ENCODE measurements at places on chromosomes 3 and 15. TPM values are rescaled to one million over a fixed set of nuclear protein-coding genes. Genes with fewer than 3 reads are reported as not detected.
A peak's percentile ranks its signal among the peaks of the same experiment; 100 is the strongest.

The KBTBD13 gene
- total RNA-seq, result 3.1 TPM

The ALS2CL gene
- total RNA-seq, result 41.7 TPM

The FOXL2NB gene
- total RNA-seq, result not detected

The KLHL40 gene
- not detected for total RNA-seq

The BCL2A1 gene
- total RNA-seq, result 7.5 TPM

The GRAMD1C gene
- total RNA-seq, result 1.5 TPM

The ZNF620 gene
- 2.8 TPM for total RNA-seq

DNA sequence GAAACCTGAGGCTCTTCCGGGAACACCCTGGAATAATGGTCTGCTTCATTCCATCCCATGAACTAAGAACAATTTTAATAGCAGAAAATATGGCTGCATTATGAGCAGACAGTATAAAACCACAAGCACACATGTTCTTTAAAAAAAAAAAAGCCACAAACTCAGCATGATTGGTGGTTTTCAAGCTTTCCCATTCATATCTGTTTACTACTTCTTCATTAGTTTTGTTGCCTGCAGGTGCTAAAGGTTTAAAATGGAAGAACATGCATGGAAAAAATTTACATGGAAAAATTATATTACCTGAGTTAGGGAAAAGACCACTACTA lies 137.9 kb upstream of the HES1 start:
- peaks cover 12% of the 10 kb centered on the region for H3K4me1 ChIP-seq
- H3K36me3 ChIP-seq, result no peaks in the 10 kb centered on the region
- no peak for DNase-seq

- no peaks in the 10 kb centered on the region for H3K36me3 ChIP-seq
- no peak for DNase-seq
- H3K4me1 ChIP-seq, result no peaks in the 10 kb centered on the region
- H3K27ac ChIP-seq, result no peak overlapping the region
- no peak overlapping the region for H3K4me3 ChIP-seq
Observed at GRCh38 chr3:148866261-148866660, 1.2 kb downstream of the CPA3 start.

DNA sequence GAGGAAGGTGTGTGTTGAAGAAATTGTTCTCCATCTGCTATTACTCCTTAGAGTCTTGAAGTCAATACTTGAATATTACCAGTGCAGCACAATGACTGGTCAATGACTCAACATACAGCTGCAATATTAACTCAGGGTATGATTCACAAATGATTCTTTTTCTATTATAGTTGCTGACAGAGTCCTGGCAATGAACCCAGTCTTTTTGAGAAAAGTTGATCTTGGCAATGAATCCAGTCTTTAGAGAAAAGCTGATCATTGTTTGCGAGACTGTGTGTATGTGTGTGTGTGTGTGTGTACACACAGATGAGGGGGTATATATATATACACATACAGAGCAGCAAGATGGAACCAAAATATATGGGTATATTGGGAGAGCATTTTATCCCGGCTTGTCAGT lies 315.1 kb downstream of the ZNF385D start:
- H3K36me3 ChIP-seq, result peaks cover 2% of the 10 kb centered on the region
- H3K27ac ChIP-seq, result no peak overlapping the region
- H3K4me3 ChIP-seq, result no peak overlapping the region
- H3K27me3 ChIP-seq, result no peaks in the 10 kb centered on the region
- DNase-seq, result peak; percentile 19

GRCh38 chr3:107675233-107675900 lies 152.6 kb downstream of the BBX start:
- H3K36me3 ChIP-seq, result no peaks in the 10 kb centered on the region
- H3K4me3 ChIP-seq, result no peak overlapping the region
- no peaks in the 10 kb centered on the region for H3K27me3 ChIP-seq
- DNase-seq, result no peak
- no peak overlapping the region for H3K27ac ChIP-seq

DNA sequence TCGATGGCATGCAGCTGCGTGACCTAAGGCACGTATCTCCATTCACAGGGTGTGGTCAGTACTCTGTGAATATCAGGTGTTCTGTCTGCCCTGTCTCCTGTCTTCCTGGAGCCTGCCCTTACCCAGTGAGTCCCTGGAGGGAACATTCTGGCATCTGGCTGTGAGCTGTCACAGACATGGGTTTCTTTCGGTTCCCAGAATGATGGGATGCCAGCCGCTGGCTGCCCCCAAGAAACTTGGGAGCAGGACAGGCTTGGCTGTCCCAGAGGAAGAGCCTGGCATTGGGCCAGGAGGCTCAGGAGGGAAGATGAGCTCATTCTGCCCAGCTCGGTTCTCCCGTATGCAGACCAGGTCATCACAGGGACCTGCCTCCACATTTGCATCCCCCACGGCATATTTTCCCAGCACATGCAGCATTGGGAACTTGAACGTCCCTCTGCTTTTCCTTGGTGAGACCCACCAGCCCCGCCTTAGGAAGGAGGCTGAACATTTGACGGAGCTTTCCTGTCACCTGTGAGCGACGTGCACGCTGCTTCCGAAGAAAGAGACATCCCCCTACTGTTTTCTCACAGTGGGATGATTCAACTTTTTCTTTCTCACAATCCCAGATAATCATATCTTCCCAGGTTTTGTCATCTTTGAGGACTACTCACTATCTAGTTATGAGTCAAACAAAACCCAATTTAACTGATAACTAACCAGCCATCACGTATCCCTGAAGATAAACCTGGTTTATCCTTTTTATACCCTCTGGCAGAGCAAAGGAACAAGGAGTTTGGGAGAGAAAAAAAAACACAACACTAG lies 22.0 kb upstream of the PGPEP1L start:
- no peak overlapping the region for H3K4me3 ChIP-seq
- no peak overlapping the region for H3K27ac ChIP-seq
- H3K36me3 ChIP-seq, result no peaks in the 10 kb centered on the region
- DNase-seq, result no peak

DNA sequence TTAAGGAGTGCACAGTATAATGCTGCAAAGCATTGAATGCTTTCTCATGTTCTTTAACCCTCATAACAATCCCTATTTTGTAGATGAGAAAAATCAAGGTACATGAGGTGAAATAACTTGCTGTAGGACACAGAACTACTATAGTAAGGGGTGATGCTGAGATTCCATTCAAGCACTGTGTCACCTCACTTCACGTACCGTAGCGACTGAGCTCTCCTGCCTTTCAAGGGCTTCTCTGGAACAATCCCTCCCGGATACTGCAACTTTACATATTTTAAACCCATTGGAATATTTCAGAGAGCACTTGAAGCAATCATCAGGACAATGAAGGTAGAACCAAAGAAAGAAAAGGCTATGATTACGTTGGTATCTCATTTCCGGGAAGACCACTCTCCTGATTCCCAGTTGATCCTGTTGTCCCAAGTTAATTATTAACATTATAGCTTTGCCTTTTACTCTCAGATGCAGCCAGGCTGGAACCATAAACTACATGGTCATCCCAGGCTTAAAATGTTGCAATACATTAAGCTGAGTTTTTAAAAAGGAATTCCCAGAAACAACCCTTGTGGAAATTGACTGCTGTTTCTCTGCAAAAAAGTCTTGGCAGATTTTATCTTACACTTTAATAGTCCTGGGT lies 252.2 kb upstream of the IGF1R start:
- H3K4me1 ChIP-seq, result no peaks in the 10 kb centered on the region
- H3K36me3 ChIP-seq, result no peaks in the 10 kb centered on the region
- H3K27me3 ChIP-seq, result no peaks in the 10 kb centered on the region
- no peak overlapping the region for H3K4me3 ChIP-seq
- H3K27ac ChIP-seq, result no peak overlapping the region

- H3K27me3 ChIP-seq, result no peaks in the 10 kb centered on the region
- H3K36me3 ChIP-seq, result no peaks in the 10 kb centered on the region
- H3K4me1 ChIP-seq, result no peaks in the 10 kb centered on the region
- no peak overlapping the region for H3K27ac ChIP-seq
Observed at GRCh38 chr3:157225001-157225400, 65.1 kb upstream of the CCNL1 start.

- H3K27ac ChIP-seq, result peak overlapping the region; percentile 8
- peak overlapping the region; percentile 1 for H3K4me3 ChIP-seq
- no peaks in the 10 kb centered on the region for H3K36me3 ChIP-seq
- DNase-seq, result no peak
- H3K4me1 ChIP-seq, result peaks cover 45% of the 10 kb centered on the region
- H3K27me3 ChIP-seq, result no peaks in the 10 kb centered on the region
Observed at GRCh38 chr3:14434498-14435151, 32.2 kb downstream of the SLC6A6 start.

- no peaks in the 10 kb centered on the region for H3K27me3 ChIP-seq
- H3K4me1 ChIP-seq, result peaks cover 16% of the 10 kb centered on the region
- DNase-seq, result no peak
- H3K27ac ChIP-seq, result peak overlapping the region; percentile 51
Observed at GRCh38 chr3:70914862-70915261, 602.4 kb upstream of the MDFIC2 start.

DNA sequence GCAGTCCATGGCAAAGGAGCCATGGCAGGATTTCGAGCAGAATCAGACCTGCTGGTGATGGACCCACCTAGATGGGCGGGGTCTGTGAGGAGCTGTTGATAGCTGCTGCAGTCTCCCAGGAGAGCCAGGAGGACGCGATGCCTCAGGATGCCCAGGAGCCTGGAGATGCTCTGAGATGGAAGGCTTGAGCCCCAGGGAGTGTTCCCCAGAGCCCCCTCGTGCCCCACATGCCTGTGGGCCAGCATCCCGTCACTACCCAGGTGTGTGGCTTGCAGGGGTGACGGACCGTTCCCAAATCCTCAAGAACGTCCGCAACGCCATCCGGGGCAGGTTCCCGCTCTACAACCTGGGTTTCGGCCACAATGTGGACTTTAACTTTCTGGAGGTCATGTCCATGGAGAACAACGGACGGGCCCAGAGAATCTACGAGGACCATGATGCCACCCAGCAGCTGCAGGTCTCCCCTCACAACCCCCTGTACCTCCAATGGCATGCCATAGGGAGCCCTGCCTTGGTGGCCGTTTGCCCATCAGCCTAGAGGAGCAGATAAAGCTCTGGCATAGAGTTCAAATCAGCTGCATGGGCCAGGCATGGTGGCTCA lies 6.7 kb downstream of the ITIH1 start:
- H3K4me3 ChIP-seq, result no peak overlapping the region
- no peaks in the 10 kb centered on the region for H3K36me3 ChIP-seq
- no peak overlapping the region for H3K27ac ChIP-seq
- no peak for DNase-seq

GRCh38 chr3:160474416-160474838 lies 24.8 kb upstream of the TRIM59 start:
- no peaks in the 10 kb centered on the region for H3K36me3 ChIP-seq
- H3K27ac ChIP-seq, result no peak overlapping the region
- H3K27me3 ChIP-seq, result no peaks in the 10 kb centered on the region
- no peak for DNase-seq
- no peak overlapping the region for H3K4me3 ChIP-seq

GRCh38 chr15:70664494-70664893 lies 98.9 kb downstream of the UACA start:
- no peak overlapping the region for H3K27ac ChIP-seq
- H3K36me3 ChIP-seq, result peaks cover 20% of the 10 kb centered on the region
- no peaks in the 10 kb centered on the region for H3K27me3 ChIP-seq
- H3K4me1 ChIP-seq, result peaks cover 20% of the 10 kb centered on the region

- H3K27me3 ChIP-seq, result no peaks in the 10 kb centered on the region
- H3K4me3 ChIP-seq, result no peak overlapping the region
- H3K27ac ChIP-seq, result no peak overlapping the region
Observed at GRCh38 chr3:111541391-111541790, 606 bp upstream of the CD96 start.

DNA sequence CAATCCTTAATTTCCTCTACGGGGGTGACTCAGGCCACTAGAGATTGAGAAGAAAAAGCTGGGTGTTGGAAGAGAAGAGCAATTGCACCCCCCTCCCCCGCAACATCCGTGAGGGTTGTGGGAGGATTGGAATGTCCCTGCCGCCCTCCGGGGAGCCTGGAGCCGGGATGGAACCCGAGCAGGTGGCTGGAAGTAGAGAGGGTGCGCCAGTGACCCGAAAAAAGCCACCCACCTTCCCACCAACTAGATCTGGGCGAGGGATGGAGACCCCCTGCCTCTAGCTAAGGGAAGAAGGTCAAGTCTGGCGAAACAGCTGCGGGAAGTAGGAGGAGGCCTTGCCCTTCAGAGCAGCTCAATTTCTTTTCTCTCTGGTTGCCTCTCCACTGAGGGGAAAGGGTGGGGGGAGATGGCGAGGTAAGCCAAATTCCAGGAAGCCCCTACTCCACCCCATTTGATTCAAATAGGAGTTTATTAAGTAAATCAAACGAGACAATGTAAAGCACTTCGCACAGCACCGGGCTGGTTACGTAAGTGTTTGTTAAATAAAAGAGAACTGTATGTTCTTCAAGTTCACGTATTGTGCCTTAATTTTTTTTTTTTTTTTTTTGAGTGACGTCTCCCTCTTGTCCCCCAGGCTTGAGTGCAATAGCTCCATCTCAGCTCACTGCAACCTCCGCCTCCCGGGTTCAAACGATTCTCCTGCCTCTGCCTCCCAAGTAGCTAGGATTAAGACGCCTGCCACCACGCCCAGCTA lies 1.1 kb upstream of the WWTR1 start:
- no peaks in the 10 kb centered on the region for H3K27me3 ChIP-seq
- H3K4me1 ChIP-seq, result peaks cover 32% of the 10 kb centered on the region
- H3K4me3 ChIP-seq, result peak overlapping the region; percentile 90
- no peaks in the 10 kb centered on the region for H3K36me3 ChIP-seq
- DNase-seq, result no peak

- H3K4me3 ChIP-seq, result no peak overlapping the region
- no peak overlapping the region for H3K27ac ChIP-seq
- no peaks in the 10 kb centered on the region for H3K4me1 ChIP-seq
- no peaks in the 10 kb centered on the region for H3K27me3 ChIP-seq
- peaks cover 58% of the 10 kb centered on the region for H3K36me3 ChIP-seq
Observed at GRCh38 chr15:84643838-84644237, 10.2 kb downstream of the WDR73 start.

GRCh38 chr15:33142708-33143107 lies 51.8 kb downstream of the FMN1 start:
- H3K27ac ChIP-seq, result no peak overlapping the region
- no peaks in the 10 kb centered on the region for H3K36me3 ChIP-seq
- H3K27me3 ChIP-seq, result no peaks in the 10 kb centered on the region
- no peak for DNase-seq

Measured in thoracic aorta (tissue), 2 donors.